ENCODE measurements at places on chromosomes 13 and 19. TPM values are rescaled to one million over a fixed set of nuclear protein-coding genes. Genes with fewer than 3 reads are reported as not detected.

GRCh38 chr19:31135841-31136240, 213.4 kb downstream of the TSHZ3 start:
- H3K4me1 ChIP-seq = no peaks in the 10 kb centered on the region
- no peak overlapping the region for H3K4me3 ChIP-seq
- no peaks in the 10 kb centered on the region for H3K36me3 ChIP-seq
- no peaks in the 10 kb centered on the region for H3K27me3 ChIP-seq
- no peak overlapping the region for H3K27ac ChIP-seq

- H3K4me1 ChIP-seq = no peaks in the 10 kb centered on the region
- no peak overlapping the region for H3K27ac ChIP-seq
- no peaks in the 10 kb centered on the region for H3K27me3 ChIP-seq
- no peak for DNase-seq
- H3K4me3 ChIP-seq = no peak overlapping the region
Measured at GRCh38 chr13:43799191-43799590, 12.4 kb upstream of the ENOX1 start.

- DNase-seq = no peak
- no peaks in the 10 kb centered on the region for H3K36me3 ChIP-seq
- H3K27ac ChIP-seq = no peak overlapping the region
- H3K4me3 ChIP-seq = no peak overlapping the region
Measured at GRCh38 chr19:29539131-29539530, 13.3 kb downstream of the VSTM2B start.

The KASH5 gene
- not detected for total RNA-seq

DNA sequence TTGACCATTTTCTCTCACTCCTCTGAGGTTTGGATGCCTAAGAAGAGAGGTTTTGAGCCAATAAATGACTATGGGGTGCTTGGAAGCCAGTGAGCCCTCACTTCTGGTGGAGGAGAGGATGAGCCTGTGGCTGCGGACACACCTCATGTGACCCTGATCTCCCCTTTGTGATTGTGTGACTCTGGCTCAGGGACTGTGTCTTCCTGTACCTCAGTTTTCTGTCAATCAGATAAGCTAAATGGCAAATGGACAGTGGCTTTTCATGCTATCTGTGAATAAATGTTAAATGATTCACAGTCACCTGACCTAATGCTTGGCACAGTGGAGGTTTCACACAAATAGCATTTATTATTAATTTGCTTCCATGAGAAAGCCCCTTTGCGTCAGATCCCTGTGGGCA, 2.7 kb downstream of the PSG8 start:
- no peaks in the 10 kb centered on the region for H3K27me3 ChIP-seq
- no peaks in the 10 kb centered on the region for H3K4me1 ChIP-seq
- no peaks in the 10 kb centered on the region for H3K36me3 ChIP-seq
- no peak overlapping the region for H3K27ac ChIP-seq
- DNase-seq = no peak
- no peak overlapping the region for H3K4me3 ChIP-seq

- no peaks in the 10 kb centered on the region for H3K4me1 ChIP-seq
- H3K27me3 ChIP-seq = no peaks in the 10 kb centered on the region
- H3K4me3 ChIP-seq = no peak overlapping the region
- DNase-seq = peak; percentile 48
Measured at GRCh38 chr19:51800473-51801244, 5.7 kb downstream of the FPR3 start.

DNA sequence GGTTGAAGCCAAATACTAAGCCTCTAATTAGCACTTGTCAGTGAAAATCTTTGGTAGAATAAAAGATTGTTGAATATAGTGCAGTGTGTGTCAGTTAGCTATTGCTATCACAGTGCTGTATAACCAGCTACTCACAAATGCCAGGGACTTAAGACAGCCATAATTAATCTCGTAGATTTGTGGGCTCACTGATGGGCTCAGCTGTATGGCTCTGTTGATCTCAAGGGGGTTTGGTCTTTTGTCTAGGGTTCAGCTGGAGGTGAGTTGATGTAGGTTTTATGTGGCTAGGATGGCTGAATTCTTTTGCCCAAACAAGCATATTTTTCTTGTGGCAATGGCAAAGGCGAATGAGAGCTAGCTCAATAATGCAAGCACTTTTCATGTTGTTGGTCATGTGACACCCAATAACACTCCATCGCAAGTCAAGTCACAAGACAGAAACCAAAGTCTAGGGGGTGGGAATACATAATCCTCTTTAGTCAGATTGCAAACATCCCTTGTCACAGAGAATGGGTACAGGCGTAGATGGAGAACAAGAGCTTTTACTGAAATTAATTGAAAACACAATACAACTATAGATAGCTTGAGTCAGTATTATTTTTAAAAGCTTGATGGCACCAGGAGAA, 121.7 kb upstream of the EDNRB start:
- H3K4me3 ChIP-seq = no peak overlapping the region
- no peak overlapping the region for H3K27ac ChIP-seq
- H3K4me1 ChIP-seq = no peaks in the 10 kb centered on the region
- DNase-seq = no peak
- H3K27me3 ChIP-seq = no peaks in the 10 kb centered on the region

The SPPL2B gene
- total RNA-seq = 97.4 TPM

GRCh38 chr19:8116437-8117293, 32.7 kb downstream of the FBN3 start:
- no peak overlapping the region for H3K27ac ChIP-seq
- H3K27me3 ChIP-seq = no peaks in the 10 kb centered on the region
- no peaks in the 10 kb centered on the region for H3K4me1 ChIP-seq
- H3K4me3 ChIP-seq = no peak overlapping the region
- no peaks in the 10 kb centered on the region for H3K36me3 ChIP-seq
- DNase-seq = no peak

- H3K4me3 ChIP-seq = peak overlapping the region; percentile 63
- peaks cover 50% of the 10 kb centered on the region for H3K4me1 ChIP-seq
- no peak overlapping the region for H3K27ac ChIP-seq
- no peaks in the 10 kb centered on the region for H3K36me3 ChIP-seq
- peak; percentile 36 for DNase-seq
Measured at GRCh38 chr13:94710065-94710781, 2.1 kb downstream of the SOX21 start.

DNA sequence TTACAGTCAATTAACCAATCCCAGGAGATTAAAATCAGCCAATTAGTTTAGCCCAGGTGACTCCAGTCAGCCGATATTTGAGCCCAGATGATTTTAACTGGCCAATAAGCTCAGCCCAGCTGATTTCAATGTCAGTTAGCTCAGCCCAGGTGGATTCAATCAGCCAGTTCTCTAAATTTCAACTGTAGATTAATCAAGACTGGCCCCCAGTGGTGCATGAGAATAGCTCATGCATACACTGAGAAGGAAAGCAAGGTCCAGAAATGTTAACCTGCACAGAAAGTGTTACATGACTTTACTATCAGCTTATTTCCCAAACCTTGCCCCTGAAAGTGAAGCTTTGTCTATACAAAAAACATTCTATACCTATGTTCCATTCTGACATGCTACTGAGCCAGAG, 55.4 kb upstream of the ZNF724 start:
- no peaks in the 10 kb centered on the region for H3K36me3 ChIP-seq
- H3K4me1 ChIP-seq = no peaks in the 10 kb centered on the region
- no peaks in the 10 kb centered on the region for H3K27me3 ChIP-seq
- H3K4me3 ChIP-seq = no peak overlapping the region
- DNase-seq = no peak

DNA sequence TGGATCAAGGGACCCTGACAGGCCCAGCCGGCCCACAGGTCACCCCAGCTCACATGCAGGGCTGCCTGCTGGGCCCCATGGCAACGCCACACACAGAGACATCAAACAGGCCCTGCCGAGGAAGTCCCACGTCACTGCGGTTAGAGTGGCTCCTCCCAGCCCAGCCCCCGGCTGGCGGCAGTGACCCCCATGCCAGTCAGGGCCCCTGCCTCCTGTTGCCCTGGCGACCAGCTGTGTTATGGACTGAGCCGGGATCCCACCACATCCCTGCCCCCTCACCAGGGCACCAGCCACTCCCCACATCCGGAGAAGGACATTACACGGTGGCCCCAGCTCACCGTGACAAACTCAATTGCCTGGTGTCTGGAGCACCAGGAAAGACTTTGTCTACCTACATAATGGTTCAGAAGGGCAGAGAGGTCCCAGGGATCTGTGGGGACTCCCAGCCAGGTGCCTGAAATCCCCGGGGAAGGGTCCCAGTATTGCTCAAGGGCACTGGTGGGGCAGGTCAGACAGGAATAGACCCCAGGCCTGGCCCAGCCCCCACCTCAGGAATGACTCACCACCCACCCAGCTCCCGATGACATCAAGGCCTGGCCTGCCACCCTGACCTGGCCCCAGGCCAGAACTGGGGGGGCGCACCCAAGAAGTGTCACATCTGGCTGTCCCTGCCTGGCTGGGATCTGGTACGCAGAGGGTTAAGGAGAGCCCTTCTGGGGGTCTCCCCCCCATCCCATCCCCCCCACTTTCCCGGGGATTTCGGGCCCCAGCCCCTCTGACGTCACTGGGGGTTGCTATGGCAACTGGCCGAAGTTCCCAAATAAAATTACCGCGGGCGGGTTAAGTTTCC, 30.2 kb upstream of the NANOS3 start:
- peak overlapping the region; percentile 32 for H3K4me3 ChIP-seq
- peaks cover 83% of the 10 kb centered on the region for H3K4me1 ChIP-seq
- H3K27me3 ChIP-seq = no peaks in the 10 kb centered on the region
- no peaks in the 10 kb centered on the region for H3K36me3 ChIP-seq
- peak; percentile 88 for DNase-seq

GRCh38 chr13:27793507-27794367, 1.5 kb downstream of the GSX1 start:
- H3K4me3 ChIP-seq = no peak overlapping the region
- H3K27ac ChIP-seq = no peak overlapping the region
- DNase-seq = no peak
- H3K36me3 ChIP-seq = no peaks in the 10 kb centered on the region
- peaks cover 58% of the 10 kb centered on the region for H3K27me3 ChIP-seq

DNA sequence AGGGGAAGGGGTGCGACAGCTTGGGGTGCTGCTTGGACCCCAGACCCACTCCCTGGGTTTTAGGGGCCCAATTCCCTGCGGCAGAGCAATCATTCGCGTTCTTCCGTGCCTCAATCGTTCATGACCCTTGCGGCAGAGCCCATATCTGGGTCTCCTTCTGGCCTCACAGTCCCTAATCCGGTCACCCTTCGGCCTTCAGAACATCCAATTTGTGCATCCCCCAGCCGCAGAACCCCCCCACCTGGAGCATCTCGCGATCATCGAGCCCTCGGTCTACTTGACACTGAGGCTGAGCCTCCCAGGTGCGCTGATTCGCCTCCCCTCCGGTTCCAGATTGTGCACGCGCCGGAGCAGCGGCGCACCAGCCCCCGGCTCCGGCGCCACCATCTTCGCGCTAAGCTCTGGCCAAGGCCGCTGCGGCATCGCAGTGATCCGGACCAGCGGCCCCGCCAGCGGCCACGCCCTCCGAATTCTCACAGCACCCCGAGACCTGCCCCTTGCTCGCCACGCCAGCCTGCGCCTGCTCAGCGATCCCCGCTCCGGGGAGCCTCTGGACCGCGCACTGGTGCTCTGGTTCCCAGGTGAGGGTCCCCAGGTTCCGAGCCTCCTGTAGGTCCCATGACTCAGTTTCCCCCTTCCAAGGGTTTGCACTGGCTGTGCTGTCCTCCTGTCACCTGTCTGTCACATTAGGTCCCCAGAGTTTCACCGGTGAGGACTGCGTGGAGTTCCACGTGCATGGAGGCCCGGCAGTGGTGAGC, 501 bp downstream of the GTPBP3 start:
- peaks cover 16% of the 10 kb centered on the region for H3K36me3 ChIP-seq
- no peaks in the 10 kb centered on the region for H3K27me3 ChIP-seq
- H3K4me1 ChIP-seq = peaks cover 27% of the 10 kb centered on the region
- peak; percentile 62 for DNase-seq
- H3K27ac ChIP-seq = peak overlapping the region; percentile 96

GRCh38 chr13:42320375-42320787, 48.4 kb downstream of the AKAP11 start:
- no peaks in the 10 kb centered on the region for H3K27me3 ChIP-seq
- H3K4me1 ChIP-seq = no peaks in the 10 kb centered on the region
- DNase-seq = no peak
- no peak overlapping the region for H3K27ac ChIP-seq
- no peak overlapping the region for H3K4me3 ChIP-seq

DNA sequence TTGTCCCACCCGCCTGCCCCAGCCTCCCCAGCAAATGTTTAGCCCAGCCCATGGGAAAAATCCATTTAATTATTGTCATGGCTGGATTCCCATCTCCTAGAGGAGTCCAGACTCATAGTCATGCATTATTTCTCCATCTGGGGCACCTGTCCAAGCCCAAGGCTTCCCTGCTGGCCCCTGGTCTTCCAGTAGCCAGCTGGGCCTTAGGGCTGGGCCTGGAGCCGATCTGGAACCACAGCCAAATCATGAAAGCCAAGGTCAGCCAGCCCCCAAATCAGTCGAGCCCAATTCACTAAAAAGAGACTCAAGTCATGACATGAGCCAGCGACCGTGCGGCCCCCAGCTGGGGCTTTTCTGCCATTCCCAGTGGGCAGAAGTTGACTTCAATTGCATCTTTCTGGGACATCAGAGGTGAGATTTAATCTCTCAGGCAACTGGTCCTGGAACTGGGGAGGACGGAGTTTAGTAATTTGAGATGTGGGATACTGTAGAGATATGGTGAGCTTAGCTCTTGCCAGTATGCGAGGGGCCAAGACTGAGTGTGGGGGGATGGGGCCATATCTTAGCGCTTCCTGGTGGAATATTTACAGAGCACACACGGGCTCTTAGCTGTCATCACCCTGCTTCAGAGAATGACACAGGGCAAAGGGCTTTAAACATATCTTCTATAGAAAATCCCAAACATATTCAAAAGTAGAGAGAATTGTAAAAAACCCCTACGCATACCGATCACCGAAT, 9.4 kb upstream of the PGLYRP2 start:
- no peak for DNase-seq
- H3K27me3 ChIP-seq = no peaks in the 10 kb centered on the region
- no peaks in the 10 kb centered on the region for H3K36me3 ChIP-seq
- no peak overlapping the region for H3K4me3 ChIP-seq
- H3K4me1 ChIP-seq = no peaks in the 10 kb centered on the region
- H3K27ac ChIP-seq = no peak overlapping the region

DNA sequence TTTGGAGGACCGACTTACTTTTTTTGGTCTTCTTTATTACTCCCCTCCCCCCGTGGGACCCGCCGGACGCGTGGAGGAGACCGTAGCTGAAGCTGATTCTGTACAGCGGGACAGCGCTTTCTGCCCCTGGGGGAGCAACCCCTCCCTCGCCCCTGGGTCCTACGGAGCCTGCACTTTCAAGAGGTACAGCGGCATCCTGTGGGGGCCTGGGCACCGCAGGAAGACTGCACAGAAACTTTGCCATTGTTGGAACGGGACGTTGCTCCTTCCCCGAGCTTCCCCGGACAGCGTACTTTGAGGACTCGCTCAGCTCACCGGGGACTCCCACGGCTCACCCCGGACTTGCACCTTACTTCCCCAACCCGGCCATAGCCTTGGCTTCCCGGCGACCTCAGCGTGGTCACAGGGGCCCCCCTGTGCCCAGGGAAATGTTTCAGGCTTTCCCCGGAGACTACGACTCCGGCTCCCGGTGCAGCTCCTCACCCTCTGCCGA, 409 bp downstream of the FOSB start:
- peaks cover 27% of the 10 kb centered on the region for H3K36me3 ChIP-seq
- H3K27ac ChIP-seq = peak overlapping the region; percentile 93
- H3K4me1 ChIP-seq = peaks cover 41% of the 10 kb centered on the region
- peak overlapping the region; percentile 77 for H3K4me3 ChIP-seq
- peak; percentile 35 for DNase-seq
- H3K27me3 ChIP-seq = no peaks in the 10 kb centered on the region

GRCh38 chr13:112708560-112709240, 18.9 kb downstream of the ATP11A start:
- no peaks in the 10 kb centered on the region for H3K36me3 ChIP-seq
- no peaks in the 10 kb centered on the region for H3K27me3 ChIP-seq
- no peak overlapping the region for H3K27ac ChIP-seq

Measured in stomach (tissue), 19 donors.